ENCODE measurements at places on chromosomes 4 and X.

DNA sequence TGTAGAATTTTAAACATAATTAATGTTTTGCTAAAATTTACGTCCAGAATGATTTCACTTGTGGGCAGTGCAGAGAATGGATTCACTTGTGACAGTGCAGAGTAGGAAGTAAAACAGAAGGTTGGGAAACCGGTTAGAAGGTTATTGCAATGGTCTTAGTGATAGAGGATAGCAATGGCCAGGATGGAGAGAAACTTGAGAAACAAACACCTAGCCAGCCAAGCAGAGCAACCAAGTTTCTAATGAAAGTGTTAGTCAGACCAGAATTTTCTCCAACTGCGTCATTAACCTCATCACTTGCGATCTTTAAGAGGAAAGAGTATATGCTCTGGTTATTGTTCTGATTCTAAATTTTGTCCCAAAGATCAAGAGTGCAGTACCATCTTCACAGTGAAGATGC lies 50.0 kb upstream of the TBC1D9 start:
- DNase-seq, result no peak

GRCh38 chr4:92303621-92304027 lies at the start of gene GRID2:
Gene GRID2 (plus strand): TSS chr4:92303966.
- DNase-seq, result peak; percentile 33

GRCh38 chrX:133175605-133176004 lies 42.5 kb downstream of the TFDP3 start:
- no peak for DNase-seq

DNA sequence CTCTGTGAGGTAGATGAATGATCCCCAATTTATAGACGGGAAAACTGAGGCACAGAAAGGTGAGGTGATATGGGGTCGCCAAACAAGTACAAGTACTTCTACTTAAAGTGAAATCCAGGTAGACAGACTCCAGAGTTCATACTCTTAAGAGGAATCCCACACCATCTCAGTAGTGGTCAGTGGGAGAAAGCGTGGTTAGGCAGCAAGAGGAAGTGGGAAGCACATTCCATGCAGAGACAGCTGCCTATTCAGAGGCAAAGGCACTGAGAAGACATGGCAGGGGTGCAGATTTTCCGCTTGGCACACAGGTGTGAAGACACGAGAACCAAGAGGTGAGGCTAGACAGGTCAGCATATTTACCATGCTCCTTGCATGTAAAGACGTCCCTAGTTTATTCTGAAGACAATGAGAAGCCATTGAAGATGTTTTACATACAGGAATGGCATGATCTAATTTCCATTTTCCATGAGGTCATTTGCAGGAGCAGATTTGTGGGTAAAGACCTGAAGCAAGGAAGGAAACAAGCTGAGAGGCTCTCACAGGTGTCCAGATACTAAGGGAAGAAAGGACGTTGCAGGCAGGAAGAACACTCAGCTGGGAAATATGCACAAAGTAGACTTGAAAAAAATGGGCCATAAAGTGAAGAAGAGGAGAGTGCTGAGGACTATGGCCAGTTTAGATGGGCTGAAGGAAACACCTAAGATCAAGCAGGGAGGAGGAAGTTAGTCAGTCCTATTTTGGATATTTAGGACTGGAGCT lies 17.3 kb upstream of the CLNK start:
- DNase-seq, result peak; percentile 54

GRCh38 chr4:142408003-142408441 lies 438.1 kb downstream of the INPP4B start:
- peak; percentile 94 for DNase-seq

GRCh38 chr4:137967480-137968190 lies 274.5 kb downstream of the SLC7A11 start:
- peak; percentile 23 for DNase-seq

All from epithelial cell of esophagus (primary cell).